ENCODE measurements at places on chromosomes 3 and 15.

GRCh38 chr15:38560456-38560926 is 4.1 kb downstream of the RASGRP1 start:
- DNase-seq = no peak

- DNase-seq = no peak
Observed at GRCh38 chr15:61764981-61765380, 295.3 kb downstream of the VPS13C start.

DNA sequence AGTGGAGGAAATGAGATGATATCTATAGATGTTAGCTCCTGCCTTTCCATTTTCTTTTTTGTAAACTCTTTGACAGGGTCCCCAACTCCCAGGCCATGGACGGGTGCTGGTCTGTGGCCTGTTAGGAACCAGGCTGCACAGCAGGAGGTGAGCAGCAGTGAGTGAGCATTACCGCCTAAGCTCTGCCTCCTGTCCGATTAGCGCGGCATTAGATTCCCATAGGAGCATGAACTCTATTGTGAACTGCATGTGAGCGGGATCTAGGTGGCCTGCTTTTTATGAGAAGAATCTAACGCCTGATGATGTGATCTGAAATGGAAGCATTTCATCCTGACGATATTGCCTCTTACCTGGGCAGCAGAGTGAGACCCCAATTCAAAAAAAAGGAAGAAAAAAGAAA is 56.8 kb upstream of the CHD2 start:
- no peak for DNase-seq

GRCh38 chr3:45491344-45491743 is 103.0 kb downstream of the LARS2 start:
- no peak for DNase-seq

GRCh38 chr3:59262076-59262498 is 212.3 kb upstream of the CFAP20DC start:
- DNase-seq = no peak

- no peak for DNase-seq
Observed at GRCh38 chr3:47385007-47385406, 4.2 kb downstream of the PTPN23 start.

GRCh38 chr15:76032046-76032445 is 19.8 kb upstream of the NRG4 start:
- DNase-seq = no peak

DNA sequence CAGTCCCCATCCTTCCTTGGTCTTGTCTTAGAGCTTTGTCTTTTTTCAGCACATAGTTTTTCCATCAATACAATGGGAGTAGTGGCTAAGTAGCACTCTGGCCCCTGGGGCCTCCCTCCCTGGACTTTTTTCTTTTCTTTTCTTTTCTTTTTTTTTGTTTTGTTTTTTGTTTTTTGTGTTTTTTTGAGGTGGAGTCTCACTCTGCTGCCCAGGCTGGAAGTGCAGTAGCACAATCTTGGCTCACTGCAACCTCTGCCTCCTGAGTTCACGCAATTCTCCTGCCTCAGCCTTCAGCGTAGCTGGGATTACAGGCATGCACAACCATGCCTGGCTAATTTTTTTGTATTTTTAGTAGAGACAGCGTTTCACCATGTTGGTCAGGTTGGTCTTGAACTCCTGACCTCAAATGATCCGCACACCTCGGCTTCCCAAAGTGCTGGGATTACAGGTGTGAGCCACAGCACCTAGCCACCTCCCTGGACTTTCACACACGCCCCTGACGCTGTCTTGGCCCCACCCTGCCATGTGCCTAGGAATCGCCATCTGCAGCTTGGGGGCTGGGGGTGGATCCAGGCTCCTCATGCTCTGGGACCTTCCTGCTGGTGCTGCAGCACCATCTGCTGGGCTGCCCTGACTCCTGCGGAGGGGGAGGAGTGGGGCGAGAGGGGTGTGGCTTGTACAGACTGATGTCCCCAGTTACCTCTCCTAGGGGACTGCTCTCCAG is 2.8 kb downstream of the C15orf39 start:
- DNase-seq = peak; percentile 89
